Metanephros (tissue), 2 donors: ENCODE measurements at places on chromosomes 11 and 22. TPM values are rescaled to one million over a fixed set of nuclear protein-coding genes. Genes with fewer than 3 reads are reported as not detected.

The MUC6 gene
- total RNA-seq, result 5.0 TPM

The MPPED1 gene
- total RNA-seq, result 2.5 TPM

The ROBO4 gene
- 25.2 TPM for total RNA-seq

The FAM180B gene
- 0.70 TPM for total RNA-seq

The KRTAP5-9 gene
- 0.23 TPM for total RNA-seq

The SPA17 gene
- 5.5 TPM for total RNA-seq

The ALDH3B1 gene
- 4.4 TPM for total RNA-seq

The LRP4 gene
- total RNA-seq, result 25.2 TPM

The CASP12 gene
- total RNA-seq, result 0.23 TPM

The BMAL1 gene
- total RNA-seq, result 14.0 TPM

The HSPB2 gene
- 3.2 TPM for total RNA-seq
